ENCODE measurements at places on chromosomes 7 and 10. TPM values are rescaled to one million over a fixed set of nuclear protein-coding genes. Genes with fewer than 3 reads are reported as not detected.

Gene PLAC9
- total RNA-seq, result 78.7 TPM

Gene PTF1A
- total RNA-seq, result not detected

Gene OR6B1
- not detected for total RNA-seq

Gene CC2D2B
- total RNA-seq, result 0.09 TPM

Gene C10orf71
- total RNA-seq, result not detected

Gene SHOC2
- total RNA-seq, result 70.1 TPM

Gene ZNF853
- total RNA-seq, result 1.6 TPM

Gene ACTL6B
- total RNA-seq, result not detected

Gene JMJD1C
- 120 TPM for total RNA-seq

Gene DYDC1
- total RNA-seq, result not detected

Gene ATP6V1F
- total RNA-seq, result 76.7 TPM

Gene TACR2
- not detected for total RNA-seq

Gene COBL
- not detected for total RNA-seq

Gene CYP51A1
- total RNA-seq, result 119 TPM

Gene GIMAP7
- total RNA-seq, result not detected

Gene ERVW-1
- total RNA-seq, result not detected

Gene PRKCQ
- 0.08 TPM for total RNA-seq

Gene SEPTIN7
- total RNA-seq, result 351 TPM

Gene H2BK1
- total RNA-seq, result not detected

Gene ZP3
- total RNA-seq, result 0.63 TPM

Gene PIP4K2A
- 198 TPM for total RNA-seq

Gene SEM1
- total RNA-seq, result 119 TPM

Gene ZNF37A
- 6.0 TPM for total RNA-seq

Data from fibroblast of the aortic adventitia (primary cell).